ENCODE measurements at places on chromosomes 12 and 14. TPM values are rescaled to one million over a fixed set of nuclear protein-coding genes. Genes with fewer than 3 reads are reported as not detected.

GRCh38 chr12:109488051-109488665 lies 10.7 kb downstream of the UBE3B start:
- DNase-seq: no peak

The SLC35F4 gene
- total RNA-seq: not detected

DNA sequence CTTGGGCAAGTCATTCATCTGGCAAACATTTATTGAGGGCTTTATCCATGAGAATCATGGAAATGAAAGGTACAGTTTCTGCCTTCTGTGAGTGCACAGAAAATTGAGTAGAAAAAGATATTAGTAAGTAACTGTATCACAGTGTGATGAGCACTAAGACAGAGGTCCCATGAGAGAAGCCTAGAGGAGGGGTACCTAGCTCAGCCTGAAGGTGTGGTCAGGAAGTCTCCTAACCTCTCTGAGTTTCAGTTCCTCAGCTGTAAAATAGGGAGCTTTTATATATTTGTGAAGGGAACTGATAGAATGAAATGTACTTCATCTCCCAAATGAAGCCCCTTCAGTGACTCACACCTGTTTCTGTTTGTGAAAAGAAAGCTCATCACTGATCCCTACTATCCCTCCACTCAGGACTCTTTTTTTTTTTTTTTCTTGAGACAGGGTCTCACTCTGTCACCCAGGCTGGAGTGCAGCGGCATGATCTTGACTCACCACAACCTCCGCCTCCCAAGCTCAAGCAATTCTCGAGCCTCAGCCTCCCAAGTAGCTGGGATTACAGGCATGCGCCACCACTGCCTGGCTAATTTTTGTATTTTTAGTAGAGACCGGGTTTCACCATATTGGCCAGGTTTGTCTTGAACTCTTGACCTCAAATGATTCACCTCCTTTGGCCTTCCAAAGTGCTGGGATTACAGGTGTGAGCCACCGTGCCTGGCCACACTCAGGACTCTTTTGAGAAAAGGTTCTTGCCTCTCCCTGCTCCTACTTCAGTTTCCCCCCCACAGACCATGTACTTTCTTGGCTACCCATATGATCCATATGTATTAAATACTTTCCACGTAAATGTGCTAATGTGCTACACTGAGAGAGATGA lies 93.7 kb upstream of the FUT8 start:
- no peak for DNase-seq

GRCh38 chr14:69333791-69334337 lies 64.2 kb downstream of the ERH start:
- no peak for DNase-seq

The PLCZ1 gene
- not detected for total RNA-seq

The TAS2R9 gene
- total RNA-seq: not detected

- DNase-seq: no peak
Observed at GRCh38 chr12:105317942-105318621, 12.4 kb upstream of the C12orf75 start.

GRCh38 chr12:74033531-74033930 lies 504.1 kb upstream of the ATXN7L3B start:
- DNase-seq: no peak

DNA sequence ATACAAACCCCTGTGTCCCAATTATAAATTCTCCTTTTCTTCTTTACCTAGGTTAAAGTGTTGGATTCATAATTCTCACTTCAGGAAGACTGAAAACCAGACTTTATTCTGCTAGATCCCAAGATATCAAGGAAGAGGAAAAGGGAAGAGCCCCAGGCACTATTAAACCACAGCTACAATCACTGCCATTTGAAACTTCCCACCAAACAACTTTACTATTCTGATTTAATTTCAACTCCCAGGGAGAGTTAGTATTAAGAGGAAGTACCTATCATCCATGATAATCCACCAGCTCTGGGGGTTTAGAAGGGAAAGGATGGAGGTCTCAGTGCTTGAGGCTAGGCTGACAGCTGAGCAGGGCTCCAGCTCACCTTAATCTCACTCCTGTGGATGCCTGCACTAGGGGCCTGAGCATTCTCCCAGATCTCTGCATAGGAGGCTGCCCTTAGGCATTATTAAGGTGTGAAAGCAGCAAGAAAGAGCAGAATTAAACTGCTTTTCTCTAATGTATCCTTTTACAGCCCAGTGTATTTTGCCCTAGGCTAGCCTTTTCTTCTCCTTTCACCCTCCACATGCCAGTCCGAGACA lies 52.9 kb downstream of the MYF5 start:
- no peak for DNase-seq

- no peak for DNase-seq
Observed at GRCh38 chr12:26134540-26134939, 9.7 kb upstream of the BHLHE41 start.

DNA sequence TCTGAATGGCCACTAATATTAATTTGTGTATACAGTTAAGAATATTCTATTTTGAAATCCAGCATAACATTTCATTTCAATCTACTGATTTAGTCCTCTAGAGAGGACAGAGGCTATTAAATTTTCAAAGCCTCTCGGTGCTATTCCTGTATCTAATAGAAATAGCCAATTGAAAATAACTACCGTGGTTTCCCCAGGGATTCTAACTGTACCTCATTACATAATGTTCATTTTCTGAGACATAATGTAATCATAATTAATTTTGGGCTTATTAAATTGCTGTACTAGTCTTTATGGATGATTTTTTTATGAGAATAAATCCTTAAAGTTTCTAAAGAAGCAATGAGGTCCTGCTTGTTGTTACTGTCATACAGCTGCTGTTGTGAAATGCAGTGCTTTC lies 38.6 kb upstream of the ACSS3 start:
- DNase-seq: no peak

DNA sequence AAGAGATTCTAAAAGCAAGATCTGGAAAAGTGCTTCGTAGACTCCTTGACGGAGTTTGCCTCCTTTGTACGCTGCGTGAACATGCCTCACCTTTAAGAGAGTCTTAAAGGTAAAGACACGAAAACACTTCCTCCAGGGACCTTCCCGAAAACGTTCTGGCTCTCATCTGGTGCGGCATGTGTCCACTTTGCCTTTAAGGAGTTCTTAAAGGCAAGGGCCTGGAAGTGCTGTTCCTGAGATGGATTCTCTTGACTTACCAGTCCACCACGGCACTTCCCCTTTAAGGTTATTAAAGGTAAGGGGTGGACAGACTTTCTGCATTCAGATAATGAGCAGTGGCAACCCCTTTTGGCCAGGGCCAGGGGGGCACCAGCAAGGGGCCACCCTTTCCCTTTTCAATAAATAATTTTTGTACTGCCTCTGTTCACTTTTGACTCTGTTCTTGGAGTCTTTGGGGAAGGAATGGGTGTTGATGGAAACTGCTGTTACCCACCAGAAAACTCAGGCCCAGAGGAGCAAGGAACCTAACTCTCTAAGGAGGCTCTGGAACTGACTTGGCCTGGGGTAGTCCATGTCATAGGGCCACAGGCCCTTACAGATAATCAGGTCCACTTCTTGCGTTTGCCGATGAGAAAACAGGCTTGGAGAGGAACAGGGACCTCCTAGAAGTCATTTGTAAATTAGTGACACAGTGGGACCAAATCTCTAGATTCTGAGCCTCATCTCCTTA lies 4.4 kb downstream of the REM2 start:
- DNase-seq: peak; percentile 80

DNA sequence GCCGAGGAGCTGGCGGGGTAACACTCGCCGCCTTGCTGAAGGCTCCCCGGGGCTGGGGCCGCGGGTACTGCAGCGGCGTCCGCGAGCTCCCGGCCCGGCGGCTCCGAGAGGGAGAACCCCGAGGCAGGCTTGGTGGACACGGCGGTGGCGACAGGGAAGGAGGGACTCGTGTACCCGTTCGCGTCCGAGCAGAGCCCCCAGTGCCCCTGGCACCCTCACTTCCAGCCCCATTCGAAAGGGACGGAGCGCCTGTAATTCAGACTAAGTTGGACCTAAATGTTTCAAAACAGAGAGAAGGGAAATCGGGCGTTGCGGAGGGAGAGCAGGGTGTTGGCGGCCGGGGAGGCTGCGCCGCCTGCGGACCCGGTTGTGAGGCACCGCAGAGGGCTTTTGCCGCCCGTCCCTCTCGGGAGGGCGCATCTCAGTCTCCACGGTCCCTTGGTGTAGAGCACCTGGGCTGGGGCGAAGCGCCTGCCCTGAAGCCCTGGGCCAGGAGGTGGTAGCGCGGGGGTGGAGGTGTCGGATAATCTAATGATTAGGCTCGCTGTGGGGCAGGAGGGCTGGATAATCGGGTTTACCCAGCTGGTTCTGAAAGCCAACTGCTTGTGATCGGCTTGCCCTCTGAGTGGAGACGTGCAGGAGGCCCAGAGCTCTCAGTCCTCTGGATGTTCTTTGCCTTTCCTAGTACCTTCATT lies 771 bp downstream of the DAAM1 start:
- peak; percentile 67 for DNase-seq

The RTRAF gene
- total RNA-seq: 15.3 TPM

DNA sequence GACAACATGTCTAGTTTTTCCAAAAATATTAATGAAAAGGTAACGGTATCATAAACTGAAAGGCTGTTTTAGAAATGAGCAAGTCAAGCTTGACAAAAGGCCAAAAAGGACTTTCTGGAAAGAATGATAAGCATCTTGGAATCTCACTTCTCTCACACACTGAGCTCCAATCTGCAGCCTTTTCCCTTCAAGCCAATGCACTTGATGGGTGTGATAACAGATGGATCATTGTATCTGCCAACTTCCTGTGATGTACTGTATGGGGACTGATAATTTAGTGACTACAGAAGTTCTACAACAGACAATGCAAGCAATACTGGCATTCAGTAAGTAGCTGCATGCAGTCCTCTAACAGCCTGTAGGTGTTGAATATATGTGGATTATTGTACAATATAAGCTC lies 147.1 kb downstream of the MED13L start:
- DNase-seq: no peak

DNA sequence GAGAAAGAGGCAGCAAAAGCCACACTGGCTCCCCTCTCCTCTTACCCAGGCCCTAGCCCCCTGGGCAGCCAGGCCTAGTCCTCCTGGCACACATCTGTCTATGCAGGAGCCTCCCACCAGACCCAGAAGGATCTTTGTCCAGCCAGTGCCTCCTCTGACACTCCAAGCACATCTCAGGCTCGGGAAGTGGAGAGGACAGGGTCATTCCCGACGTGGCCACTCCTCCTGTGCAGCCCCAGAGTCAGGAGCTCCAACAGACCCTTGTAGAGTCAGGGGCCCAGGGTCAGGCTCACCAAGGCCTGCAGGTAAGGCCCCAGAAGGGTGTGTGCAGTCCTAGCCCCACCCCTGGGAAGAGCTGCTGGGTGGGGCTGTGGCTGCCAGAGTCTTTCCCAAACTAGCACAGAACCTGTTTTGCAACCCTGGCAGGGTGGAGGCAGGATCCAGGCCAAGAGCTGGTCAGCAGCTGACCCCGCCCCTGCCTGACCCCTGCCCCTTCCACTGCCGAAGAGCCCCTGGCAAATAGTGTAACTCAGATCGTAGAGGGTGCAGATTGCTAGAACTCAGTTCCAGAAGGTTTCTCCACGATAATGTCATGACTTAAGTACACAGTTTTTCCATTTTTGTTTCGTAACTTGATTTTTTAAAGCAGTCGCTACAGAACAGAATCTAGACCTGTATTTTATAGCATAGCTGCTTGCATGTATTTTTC lies 26.6 kb upstream of the PNMA1 start:
- DNase-seq: no peak

All from ascending aorta (tissue), 2 donors.